ENCODE measurements at places on chromosomes 4 and X. TPM values are rescaled to one million over a fixed set of nuclear protein-coding genes. Genes with fewer than 3 reads are reported as not detected.
A peak's percentile ranks its signal among the peaks of the same experiment; 100 is the strongest.

- DNase-seq = no peak
Observed at GRCh38 chr4:14428125-14428524, 574.2 kb upstream of the CPEB2 start.

- DNase-seq = no peak
Observed at GRCh38 chr4:101290654-101291053, 56.7 kb downstream of the PPP3CA start.

DNA sequence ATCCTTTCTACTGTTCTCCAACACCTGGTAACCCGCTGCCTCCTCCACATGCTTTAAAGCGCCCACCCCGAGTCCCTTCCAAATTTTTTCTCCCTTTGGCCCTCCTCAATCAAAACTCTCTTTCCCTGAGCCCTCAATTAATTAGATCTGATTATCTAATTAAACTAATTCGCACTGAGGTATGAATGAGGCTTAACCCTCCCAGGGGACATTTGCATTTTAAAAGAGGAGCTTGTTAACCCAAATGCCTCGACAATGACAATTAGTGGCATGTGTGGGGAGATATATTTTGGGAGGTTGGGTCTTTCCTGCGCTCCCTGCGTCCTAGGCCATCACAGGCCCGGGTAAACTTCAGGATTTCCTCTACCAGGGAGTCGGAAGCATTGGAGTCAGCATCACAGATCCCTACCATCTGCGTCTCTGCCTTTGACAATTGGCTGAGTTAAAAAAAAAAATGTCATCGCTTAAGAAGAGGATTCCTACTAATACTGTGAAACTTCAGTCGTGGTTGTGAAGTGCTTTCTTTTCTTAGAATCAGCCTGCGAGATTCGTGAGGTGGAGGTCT lies 50.6 kb downstream of the TENM3 start:
- DNase-seq = no peak

The REPS2 gene
- total RNA-seq = 0.43 TPM

The AMTN gene
- not detected for total RNA-seq

The SLC9B2 gene
- total RNA-seq = 15.1 TPM

DNA sequence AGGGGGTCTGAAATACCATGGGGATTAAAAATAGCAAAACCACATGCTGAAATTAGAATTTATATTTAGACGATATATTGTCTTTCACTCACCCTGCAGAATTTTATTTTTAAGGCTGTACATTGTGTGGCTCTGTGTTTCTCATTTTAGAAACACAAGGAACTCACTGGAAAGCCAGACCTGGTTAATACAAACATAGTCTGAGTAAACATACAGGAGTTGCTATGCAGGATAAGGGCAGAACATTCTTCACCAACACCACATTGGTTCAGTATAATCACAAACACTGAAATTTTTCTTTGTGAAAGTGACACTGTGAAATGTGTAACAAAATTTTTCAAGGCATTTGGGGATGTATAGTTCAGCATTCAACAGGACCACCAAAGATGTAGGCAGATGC lies 115.5 kb downstream of the ARX start:
- DNase-seq = no peak

GRCh38 chr4:74654230-74654681 lies 140.1 kb downstream of the BTC start:
- peak; percentile 51 for DNase-seq

GRCh38 chrX:1480082-1480785 lies 27.5 kb upstream of the ASMTL start:
- DNase-seq = no peak

- no peak for DNase-seq
Observed at GRCh38 chr4:122099896-122100295, 52.2 kb upstream of the BLTP1 start.

- DNase-seq = no peak
Observed at GRCh38 chr4:153518001-153518400, 51.8 kb downstream of the TMEM131L start.

GRCh38 chr4:110020139-110020538 lies 107.5 kb downstream of the EGF start:
- DNase-seq = no peak

- no peak for DNase-seq
Observed at GRCh38 chr4:144649646-144650045, 3.7 kb downstream of the HHIP start.

GRCh38 chr4:144338834-144339233 lies 198.3 kb upstream of the GYPA start:
- DNase-seq = no peak

The F8A2 gene
- total RNA-seq = not detected

DNA sequence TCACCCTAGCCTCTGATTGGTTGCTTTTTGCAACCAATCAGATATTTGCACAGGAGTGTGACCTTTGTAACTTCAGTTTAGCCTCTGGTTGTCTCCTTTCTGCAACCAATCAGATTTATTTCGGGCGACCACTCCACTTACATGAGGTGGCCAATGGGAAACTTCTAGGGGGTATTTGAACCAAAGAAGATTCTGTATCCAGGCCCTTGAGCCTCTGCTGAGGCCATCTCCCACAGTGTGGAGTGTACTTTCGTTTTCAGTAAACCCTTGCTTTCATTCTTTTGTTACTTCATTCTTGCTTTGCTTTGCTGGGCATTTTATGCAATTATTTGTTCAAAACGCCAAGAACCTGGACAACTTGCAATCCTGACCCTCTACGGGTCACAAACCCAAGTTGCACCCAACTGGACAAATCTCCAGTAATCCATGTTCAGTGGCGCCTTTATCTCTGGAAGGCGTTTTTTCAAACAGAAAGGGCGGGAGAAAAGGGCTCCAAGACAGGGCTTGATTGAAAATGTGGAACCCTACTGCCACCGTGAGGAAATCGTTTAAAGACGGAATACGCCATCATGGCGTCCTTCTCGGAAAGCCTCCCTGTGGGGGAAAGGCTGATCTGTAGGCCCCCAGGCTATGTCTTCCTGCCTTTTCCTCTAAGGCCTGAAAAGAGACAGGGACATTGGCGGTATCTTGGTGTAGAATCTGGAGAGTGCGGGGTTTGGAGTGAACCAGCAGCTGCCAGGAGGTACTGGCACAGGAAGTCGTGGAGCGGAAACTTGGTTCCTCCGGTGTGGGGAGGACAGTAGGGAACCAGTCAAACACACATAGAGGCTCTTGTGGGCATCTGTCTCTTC lies 184.6 kb downstream of the OR13H1 start:
- peak; percentile 96 for DNase-seq

The NLRP2B gene
- total RNA-seq = not detected

The DCAF8L1 gene
- not detected for total RNA-seq

The CENPVL3 gene
- not detected for total RNA-seq

DNA sequence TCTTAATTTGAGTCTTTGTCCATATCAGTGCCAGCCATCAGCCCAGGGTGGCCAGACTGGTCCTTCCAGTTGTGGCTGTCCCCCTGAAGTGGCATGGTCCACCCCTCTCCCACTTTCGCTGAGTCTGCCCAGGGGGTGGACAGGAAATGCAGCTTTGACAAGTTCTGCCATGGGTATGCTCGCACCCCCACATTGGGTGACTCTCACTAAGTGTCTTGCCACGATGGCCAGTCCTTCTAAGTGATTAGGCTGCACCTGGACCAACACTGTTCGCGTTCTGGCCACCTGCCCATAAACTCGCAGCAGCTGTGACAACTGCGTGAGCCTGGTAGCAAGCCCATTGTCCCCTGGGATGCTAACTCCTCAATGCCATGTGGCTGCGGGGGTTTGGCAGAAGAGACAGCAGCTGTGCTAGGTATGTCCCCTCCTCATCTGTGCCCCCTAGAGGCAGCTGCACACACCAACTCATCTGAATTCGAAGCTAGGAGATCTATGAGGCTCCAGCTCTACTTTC lies 10.0 kb upstream of the LNX1 start:
- no peak for DNase-seq

DNA sequence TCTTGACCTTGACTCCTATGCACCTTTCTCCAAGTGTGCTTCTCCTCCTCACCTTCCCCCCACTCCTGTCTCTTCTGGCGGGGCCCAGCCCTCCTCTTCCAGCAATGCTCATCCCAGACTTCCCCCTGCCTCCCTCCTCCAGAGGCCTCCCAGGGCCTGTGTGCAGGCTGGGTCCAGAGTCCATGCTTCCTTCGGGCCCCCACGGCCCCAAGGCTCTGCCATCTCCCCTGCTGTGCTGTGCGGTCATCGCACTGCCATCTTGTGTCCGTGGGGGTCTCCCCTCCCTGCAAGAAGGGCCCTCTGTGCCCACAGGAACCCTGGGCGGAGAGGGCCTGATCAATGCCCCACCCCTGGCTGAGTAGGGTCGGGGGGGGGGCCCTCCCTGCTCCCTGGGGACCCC lies 27.3 kb downstream of the ATP2B3 start:
- DNase-seq = no peak

GRCh38 chrX:151870602-151871001 lies 42.1 kb upstream of the MAGEA4 start:
- DNase-seq = peak; percentile 69

DNA sequence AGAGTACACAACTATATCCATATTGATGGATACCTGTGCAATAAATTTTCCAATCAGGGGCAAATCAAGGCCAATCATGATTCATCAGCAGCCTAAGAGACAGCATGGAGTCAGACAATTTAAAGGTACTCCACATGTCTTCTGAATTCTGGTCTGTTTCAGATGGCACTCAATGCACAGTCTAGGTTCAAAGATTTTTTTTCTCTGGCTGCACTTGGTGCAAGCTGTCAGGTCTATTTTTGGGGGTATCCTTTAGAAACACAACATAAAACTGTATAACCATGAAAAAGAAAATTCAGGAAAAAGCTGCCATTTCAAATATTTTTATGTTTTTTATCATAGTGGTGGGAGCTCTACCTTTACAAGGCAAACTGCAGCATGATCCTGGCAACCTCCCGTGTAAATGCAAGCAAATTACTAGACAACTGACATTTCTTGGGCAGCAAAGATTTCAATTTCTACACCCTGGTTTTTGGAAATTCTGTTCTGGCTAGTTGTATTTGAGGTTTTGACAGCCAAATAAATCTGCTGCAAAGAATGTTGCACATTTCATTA lies 310.3 kb downstream of the KCNIP4 start:
- DNase-seq = no peak

GRCh38 chr4:184653650-184654049 lies 4.1 kb downstream of the PRIMPOL start:
- peak; percentile 24 for DNase-seq

DNA sequence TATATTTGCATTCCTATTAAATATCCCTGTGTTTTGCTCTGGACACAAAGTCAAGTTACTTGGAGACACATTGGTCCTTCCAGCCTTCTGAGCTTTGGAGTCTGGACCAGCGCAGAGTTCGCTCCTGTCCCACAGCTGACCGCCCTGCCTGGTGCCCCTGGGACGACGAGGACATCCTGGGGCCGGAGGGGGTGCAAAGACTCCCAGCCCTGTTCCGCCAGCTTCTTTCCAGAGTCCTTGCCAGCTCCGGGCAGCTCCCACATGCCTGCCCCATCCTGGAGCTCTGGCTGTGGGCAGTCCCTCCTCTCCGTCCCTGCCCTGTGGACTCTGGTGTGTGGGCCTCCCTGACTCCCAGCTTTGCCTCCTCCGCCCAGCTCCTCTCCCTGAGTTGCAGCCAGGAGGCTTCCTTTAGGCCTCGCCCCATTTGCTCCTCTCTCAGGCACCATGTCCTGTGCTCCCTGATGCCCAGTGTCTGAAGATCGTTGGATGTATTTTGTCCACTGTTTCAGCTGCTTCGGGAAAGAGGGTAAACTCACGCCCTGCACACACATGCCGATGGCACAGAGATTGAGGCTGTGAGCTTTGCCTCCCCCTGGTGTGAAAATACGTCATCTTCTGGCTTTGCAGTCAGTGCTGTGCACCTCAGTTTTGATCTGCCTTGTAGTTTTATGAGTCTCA lies 4.9 kb upstream of the PCGF3 start:
- peak; percentile 36 for DNase-seq

GRCh38 chr4:37431417-37431743 lies 186.8 kb downstream of the NWD2 start:
- no peak for DNase-seq

The PWWP3B gene
- total RNA-seq = 5.2 TPM

GRCh38 chrX:9829308-9830267 lies 43.4 kb downstream of the SHROOM2 start:
- DNase-seq = peak; percentile 66

DNA sequence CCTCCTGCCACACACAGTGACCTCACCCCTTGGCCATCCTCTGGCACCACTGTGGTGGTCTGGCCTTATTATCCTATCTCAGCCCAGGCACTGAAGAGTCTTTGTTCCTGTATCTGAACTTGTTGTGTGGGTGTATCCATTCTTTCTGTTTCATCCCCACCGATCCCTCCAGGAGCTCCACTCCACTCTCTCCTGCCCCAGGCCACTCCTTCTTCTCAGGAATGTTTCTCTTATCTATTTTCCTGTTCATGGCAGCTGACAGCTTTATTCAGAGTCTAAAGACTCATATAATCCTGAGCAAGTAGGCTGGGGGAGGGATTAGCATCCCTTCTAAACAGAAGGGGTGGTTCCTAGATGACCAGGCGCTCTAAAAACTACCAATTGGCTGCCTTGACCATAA lies 150.0 kb downstream of the ANAPC10 start:
- no peak for DNase-seq

The ZNF630 gene
- total RNA-seq = 0.32 TPM

The MAGEE2 gene
- total RNA-seq = not detected

GRCh38 chr4:185104733-185105132 lies 38.3 kb upstream of the SLC25A4 start:
- no peak for DNase-seq

GRCh38 chrX:43025806-43026315 lies 247.9 kb upstream of the PPP1R2C start:
- DNase-seq = no peak

DNA sequence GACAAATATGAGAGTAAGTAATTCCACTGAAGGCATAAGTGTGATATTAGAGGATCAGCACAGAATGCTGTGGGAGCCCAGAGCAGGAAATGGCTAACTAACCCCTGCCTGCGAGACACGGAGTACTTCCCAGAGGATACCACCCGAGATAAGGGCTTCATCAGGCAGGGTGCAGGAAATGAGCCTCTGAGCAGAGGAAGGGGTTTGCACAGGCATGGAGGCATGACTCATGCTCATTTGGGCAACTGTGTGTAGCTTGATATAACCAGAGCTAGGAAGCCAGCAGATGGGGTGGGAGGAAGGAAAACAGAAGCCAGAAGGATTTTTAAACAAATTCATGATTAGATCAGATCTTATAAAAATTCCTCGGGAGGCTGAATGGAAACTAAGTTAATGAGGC lies 70.0 kb upstream of the TSPAN5 start:
- DNase-seq = peak; percentile 92

GRCh38 chr4:99845179-99845578 lies 28.6 kb downstream of the DAPP1 start:
- DNase-seq = no peak

DNA sequence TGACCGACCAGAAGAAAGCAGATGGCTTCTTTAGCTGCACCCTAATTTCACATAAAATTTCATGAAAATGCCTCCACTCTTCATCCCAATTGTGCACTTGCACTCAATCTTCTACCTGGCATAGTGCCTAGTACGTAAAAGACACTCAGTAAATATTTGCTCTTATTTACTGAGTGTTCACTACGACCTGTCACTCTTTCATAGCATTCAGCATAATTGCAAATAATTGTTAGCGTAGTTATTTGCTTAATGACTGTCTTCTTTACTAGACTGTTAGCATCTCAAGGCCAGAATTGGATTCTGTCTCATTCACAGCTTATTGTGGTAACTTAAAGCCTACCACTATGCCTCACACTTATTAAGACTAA lies 130.2 kb downstream of the ENOX2 start:
- DNase-seq = no peak

- no peak for DNase-seq
Observed at GRCh38 chr4:8461616-8462015, 21.0 kb downstream of the TRMT44 start.

All from fibroblast of villous mesenchyme (primary cell).